NCI-H1105 treated with DMSO at 0.1 percent for 48 hours (cell line): ENCODE measurements at places on chromosomes 6 and 20.

DNA sequence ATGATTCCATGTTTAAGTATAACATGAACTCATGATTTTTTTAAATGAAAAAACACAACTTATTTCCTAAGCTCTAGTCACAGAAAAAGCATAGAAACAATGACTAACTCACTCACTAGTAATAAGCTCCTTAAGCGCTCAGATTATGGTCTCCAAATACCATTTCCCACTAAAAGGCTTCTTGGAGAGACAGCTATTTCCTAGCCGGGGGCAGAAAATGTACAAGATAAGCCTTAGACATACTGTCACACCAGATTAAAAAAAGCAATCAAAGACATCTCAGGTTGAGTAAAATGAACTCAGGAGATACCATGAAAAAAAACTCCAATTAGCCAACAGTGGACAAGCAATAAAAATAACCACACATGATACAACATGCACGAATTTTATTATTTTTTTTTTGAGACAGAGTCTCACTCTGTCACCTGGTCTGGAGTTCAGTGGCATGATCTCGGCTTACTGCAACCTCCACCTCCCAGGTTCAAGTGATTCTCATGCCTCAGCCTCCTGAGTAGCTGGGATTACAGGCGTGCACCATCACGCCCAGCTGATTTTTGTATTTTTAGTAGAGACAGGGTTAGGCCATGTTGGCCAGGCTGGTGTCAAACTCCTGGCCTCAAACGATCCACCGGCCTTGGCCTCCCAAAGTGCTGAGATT is 14.9 kb downstream of the SRPK1 start:
- no peak for DNase-seq

DNA sequence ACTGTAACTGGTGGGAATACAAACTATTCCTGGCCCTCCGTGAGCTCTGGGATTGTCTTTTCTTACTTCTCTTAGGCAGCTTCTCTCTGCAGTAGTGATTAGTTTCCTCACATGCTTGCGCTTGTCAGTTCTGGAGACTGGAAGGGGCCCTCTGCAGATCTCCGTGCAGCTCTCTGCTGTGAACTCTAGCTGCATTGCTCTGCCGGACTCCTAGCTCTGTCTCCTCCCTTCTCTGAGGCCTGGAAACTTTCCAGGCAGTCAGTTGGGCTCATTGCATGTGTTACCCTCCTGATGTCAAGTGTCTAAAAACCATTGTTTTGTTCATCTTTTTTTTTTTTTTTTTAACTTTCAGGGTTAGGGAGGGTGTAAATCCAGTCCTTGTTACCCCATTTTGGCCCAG is 102.3 kb downstream of the CTNNBL1 start:
- DNase-seq: no peak

DNA sequence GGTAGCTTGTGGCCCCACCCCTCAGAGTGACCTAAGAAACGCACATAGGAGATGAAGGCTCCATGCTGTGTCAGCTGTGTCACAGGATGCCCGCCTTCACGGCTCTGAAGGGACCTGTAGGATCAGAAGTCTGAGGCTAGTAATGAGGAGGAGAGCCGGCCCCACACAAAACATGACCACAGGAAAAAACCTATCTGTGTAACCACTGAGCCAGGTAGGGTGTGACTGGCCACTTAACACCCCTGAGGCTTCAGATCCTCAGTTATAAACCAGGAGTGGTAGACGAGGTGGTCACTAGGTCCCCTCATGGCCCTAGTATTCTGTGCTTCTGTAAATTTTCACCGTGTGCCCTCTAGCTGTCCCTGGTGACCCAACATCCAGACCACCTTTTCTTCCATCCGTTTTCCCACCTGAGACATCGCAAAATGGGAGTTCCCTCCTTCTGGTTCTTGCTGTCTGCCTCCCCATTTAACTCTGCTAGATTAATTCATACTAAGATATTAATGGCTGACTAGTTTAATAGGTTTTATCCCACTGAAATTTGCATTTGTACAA is 52.8 kb downstream of the TBC1D7 start:
- DNase-seq: no peak

DNA sequence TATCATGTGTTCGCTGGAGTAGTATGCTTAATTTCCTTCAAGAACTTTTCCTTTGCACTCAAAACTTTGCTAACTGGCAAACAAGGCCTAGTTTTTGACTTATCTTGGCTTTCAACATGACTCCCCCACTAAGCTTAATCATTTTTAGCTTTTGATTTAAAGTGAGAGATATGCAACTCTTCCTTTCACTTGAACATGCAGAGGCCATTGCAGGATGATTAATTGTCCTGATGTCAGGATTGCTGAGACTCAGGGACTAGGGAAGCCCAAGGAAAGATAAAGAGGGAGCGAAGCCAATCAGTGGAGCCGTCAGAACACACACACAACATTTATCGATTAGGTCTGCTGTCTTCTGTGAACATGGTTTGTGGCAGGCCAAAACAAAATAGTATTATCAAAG is 491.4 kb downstream of the CBLN4 start:
- no peak for DNase-seq

DNA sequence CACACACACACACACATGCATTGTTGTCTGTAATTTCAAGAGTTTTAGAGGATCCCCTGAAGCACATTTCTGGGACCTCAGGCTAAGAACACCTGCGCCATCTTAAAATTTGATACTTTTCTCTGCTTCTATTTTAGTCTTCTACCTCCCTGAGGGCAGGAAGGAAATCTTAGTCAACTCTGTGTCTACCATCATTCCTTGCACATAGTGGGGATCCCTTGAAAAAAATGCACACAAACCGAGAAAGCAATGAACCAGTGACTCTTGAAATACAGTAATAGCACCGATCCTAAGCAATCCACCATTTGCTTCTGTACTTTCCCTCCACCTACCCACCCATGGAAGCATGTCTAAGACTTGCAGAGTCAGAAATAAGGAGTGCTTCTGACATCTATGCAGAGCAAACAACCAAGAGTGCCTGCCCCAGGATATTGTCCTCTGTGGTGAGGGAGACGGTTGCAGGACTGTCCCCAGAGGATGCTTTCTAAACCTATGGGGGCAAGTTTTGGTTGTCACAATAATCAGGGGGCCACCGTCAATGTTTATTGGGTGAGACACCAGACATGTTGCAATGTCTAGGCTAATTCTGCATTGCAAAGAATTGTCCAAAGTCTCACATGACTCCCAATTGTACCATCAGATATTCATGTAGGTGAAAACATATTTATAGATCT is 208.0 kb upstream of the TAB2 start:
- no peak for DNase-seq

- DNase-seq: no peak
These were observed 75.7 kb upstream of the QKI start for GRCh38 chr6:163338671-163339405.

GRCh38 chr6:122432816-122433215 is 33.4 kb downstream of the HSF2 start:
- no peak for DNase-seq

GRCh38 chr20:56685879-56686278 is 56.8 kb downstream of the TFAP2C start:
- no peak for DNase-seq

DNA sequence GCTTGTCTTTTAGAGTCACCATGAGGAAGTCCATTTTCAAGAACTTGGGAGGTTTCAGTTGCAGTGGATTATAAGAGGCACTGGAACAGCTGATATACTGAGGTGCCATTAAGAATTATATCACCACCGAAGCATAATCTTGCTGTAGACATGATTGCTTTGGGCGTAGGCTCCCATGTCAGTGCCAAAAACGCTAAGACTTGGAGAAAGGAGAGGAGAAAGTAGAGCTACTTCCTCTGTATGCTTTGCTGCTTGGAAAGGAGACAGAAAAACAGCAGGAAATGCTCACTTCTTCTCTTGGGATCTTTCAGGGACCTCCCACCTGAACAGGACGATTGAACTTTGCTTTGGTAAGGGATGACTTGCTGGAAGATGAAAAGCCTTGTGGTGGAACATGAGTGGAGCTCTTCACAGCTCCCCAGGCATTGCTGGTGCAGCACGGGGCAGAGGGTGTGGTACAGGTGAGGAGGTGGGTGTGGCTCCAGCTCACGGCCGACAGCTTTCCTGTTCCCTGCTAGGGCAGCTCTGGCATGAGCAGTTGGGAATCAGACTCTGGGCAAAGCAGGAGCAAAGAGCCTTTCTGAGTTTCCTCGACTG is 190.4 kb upstream of the JAG1 start:
- no peak for DNase-seq

GRCh38 chr20:36202891-36203338 is 33.4 kb upstream of the AAR2 start:
- DNase-seq: peak; percentile 42

DNA sequence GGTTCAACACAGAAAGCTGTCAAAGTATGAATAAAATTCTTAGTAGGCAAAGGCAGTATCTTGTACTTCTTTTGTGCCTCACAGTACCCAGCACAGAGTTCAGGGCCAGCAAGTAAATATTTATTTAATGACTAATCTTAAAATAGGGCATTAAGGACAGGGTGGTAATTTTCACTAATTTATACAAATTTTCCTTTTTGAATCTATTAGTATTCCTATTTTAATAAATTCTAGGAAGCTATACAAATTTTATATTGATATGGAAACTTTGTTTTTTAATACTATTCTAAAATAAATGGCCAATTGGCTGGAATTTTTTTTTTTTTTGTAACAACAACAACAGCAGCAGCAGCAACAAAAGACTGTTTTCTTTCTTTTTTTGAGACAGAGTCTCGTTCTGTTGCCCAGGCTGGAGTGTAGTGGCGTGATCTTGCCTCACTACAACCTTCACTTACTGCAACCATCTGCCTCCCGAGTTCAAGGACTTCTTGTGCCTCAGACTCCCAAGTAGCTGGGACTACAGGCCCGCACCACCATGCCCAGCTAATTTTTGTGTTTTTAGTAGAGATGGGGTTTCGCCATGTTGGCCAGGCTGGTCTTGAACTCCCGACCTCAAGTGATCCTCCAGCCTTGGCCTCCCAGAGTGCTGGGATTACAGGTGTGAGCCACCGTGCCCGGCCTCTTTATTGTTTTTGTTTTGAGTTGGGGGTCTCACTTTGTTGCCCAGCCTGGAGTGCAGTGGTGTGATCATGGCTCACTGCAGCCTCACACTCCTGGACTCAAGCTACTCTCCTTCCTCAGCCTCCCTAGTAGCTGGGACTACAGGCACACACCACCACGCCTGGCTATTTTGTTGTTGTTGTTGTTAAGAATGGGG is 85.2 kb downstream of the FKBP5 start:
- no peak for DNase-seq

DNA sequence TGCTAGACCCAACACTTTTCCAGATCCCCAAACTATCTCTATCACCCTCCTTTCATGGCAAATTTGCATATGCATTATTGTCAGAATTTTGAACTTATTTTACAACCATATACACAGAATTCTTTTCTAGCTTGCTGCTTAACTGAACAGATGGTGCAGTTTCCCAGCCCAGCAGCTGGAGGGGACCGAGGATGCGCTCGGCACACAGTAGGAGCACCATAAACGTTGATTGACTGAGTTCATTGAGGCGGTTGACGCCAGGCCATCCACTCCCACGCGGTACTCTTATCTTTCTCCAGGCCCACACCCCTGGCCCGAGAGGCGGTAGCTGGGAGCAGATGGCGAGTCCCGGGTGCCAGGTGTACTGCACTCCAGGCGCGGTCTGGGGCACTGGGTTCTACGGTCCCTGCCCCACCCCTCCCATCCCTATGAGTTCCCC is 6.8 kb upstream of the SOX4 start:
- no peak for DNase-seq

GRCh38 chr6:34177181-34177591 is 31.3 kb upstream of the GRM4 start:
- DNase-seq: no peak

- DNase-seq: no peak
These were observed 258.9 kb downstream of the COL12A1 start for GRCh38 chr6:74946961-74947360.

- DNase-seq: peak; percentile 12
These were observed 34.2 kb upstream of the SUPT3H start for GRCh38 chr6:45411959-45412358.

GRCh38 chr6:70874181-70874913 is 82.5 kb downstream of the B3GAT2 start:
- no peak for DNase-seq
